ENCODE measurements at places on chromosomes 6 and 20.

GRCh38 chr6:128482642-128483041, 37.8 kb downstream of the PTPRK start:
- no peak for DNase-seq

DNA sequence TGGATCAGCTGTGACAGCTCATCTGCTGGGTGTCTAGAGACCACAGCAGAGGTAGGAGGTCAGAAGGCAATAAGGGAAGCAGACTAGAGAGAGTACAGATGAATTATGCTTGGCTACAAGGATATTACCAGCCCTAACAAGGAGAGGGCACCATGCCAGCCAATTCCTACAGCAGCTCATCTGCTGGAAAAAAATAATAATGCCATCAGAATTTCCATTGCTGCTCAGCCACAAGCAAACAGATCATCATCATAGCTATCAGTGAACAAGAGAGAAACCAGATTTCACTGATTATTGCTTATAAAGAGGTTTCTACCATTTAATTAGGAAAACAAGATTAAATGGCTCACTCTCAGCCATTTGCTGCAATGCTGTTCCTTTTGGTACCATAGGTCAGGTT, 66.5 kb downstream of the PSMG4 start:
- peak; percentile 32 for DNase-seq

DNA sequence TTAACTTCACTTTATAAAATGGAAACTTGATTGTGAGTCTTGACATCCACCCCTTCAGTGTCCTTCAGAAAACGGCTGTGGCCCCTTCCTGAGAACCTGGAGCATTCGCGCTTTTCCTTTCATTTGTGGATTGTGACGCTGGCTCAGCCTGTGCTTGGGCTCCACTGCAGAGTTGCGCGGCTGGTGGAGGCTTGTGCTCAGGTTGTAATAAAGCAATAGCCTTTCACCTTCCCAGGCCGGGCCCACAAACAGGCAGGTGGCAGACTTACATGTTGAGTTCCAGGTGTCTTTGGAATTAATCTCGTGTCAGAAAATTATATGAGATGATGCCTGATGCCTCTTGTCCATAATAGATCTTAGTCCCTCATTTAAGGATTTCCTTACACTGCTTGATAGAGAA, 199.9 kb downstream of the CDH4 start:
- no peak for DNase-seq

GRCh38 chr6:72977114-72977513, 248.2 kb downstream of the KHDC1L start:
- DNase-seq, result no peak

GRCh38 chr20:63254606-63255384, 532 bp upstream of the NKAIN4 start:
- DNase-seq, result no peak

- no peak for DNase-seq
Measured at GRCh38 chr6:42236030-42236429, 18.4 kb upstream of the MRPS10 start.

- DNase-seq, result no peak
Measured at GRCh38 chr6:37303891-37304503, 46.1 kb upstream of the TMEM217 start.

DNA sequence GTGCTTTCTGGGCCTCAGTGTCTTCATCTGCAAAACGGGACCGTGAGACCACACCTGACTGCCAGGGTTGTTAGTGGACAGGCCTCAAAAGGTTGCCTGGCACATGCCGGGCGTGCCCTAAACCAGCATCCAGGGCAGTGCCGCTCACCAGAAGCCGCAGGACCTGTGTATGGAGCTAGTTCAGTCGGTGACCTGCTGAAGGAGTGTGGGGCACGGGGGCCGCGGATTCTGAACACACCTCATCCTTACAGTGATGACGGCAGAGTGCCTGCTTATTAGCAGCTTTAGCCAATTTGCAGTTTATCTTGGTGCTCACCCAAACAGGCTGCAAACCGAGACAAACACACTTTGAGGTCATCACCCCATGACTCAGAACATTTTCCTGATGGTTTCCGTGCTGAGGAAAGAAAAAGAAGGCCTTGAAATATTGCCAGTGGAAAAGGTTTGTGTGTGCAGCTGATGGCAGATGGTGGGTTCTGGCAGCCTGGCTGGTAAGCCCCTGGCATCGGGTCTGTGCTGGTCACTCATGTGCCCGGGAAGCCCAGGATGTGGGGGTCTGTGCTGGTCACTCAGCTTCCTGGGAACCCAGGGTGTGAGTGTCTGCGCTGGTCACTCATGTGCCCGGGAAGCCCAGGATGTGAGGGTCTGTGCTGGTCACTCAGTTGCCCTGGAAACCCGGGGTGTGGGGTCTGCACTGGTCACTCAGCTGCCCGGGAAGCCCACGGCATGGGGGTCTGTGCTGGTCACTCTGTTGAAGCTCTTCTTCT, 153.8 kb downstream of the ERMARD start:
- DNase-seq, result peak; percentile 77

- no peak for DNase-seq
Measured at GRCh38 chr6:159193923-159194322, 24.7 kb downstream of the FNDC1 start.

GRCh38 chr6:65505736-65506135, 201.3 kb downstream of the EYS start:
- no peak for DNase-seq

DNA sequence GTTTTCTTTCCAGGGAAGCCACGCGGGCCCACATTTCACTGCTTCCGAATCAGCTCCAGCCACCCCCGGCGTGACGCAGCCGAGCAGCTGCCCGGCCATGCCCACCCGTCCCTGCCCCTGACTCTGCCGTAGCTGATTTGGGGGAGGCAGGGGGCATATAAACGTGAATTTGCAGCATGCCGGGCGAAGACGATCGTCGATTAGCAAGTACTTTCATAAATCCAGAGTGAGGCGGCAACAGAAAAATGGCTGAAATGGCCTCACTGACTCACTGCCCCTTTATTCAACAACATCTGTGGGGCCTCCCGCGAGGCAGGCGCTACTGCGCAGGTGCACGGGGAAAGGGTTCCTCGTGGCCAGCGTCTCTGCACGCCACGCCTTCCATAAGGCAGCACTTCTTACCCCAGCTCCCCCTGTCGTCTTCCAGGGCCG, 118.0 kb downstream of the DLL1 start:
- no peak for DNase-seq

GRCh38 chr6:41283600-41283999, 2.9 kb downstream of the TREM1 start:
- no peak for DNase-seq

DNA sequence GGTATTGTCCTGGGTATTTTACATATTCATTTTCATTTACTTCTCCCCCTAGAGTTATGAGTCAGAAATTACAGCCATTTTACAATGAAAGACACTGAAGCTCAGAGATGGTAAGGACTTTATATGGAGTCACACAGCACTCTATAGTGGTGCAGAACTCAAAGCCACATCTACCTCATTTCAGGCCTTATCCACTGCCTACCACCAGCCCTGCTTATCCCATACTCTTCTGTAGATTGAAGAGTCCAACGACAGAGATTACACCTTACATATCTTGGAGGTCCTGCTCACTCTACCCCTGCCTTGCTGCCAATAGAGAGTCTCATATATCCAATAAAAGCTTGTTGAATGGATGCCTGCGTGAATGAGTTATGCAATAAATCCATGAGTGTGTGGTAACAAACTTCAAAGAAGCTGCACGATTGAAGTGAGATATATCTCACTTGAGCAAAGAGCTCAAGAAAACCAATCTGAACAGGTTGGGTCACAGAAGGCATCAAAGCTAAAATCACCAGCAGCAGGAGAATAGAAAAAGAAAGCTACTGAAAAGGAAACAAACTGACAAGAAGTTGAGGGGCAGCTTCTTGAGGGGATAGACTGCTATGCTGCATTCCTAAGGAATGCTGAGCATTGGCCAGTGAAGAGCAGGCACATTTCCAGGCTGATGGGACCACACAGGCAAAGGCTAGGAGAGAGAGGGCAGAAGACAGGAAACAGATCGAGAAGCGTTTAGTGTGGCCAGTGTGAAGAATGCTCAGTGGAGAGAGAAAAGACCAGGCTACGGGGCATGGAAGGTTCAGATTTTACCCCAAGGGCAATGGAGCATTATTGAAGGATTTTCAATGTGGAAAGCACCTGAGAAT, 585.6 kb downstream of the DHX35 start:
- DNase-seq, result no peak

DNA sequence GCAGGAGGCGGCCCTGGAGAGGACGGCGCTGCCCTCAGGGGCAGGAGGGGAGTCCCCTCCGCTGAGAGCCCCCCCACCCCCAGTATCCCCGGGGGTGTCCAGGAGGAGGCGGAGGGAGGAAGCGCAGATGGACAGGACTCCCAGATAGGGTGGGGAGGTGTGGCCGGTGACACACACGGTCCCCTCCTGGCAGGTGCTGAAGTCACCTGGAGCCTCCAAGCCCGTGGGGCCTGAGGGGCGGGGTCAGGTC, 1.4 kb downstream of the STMN3 start:
- no peak for DNase-seq

DNA sequence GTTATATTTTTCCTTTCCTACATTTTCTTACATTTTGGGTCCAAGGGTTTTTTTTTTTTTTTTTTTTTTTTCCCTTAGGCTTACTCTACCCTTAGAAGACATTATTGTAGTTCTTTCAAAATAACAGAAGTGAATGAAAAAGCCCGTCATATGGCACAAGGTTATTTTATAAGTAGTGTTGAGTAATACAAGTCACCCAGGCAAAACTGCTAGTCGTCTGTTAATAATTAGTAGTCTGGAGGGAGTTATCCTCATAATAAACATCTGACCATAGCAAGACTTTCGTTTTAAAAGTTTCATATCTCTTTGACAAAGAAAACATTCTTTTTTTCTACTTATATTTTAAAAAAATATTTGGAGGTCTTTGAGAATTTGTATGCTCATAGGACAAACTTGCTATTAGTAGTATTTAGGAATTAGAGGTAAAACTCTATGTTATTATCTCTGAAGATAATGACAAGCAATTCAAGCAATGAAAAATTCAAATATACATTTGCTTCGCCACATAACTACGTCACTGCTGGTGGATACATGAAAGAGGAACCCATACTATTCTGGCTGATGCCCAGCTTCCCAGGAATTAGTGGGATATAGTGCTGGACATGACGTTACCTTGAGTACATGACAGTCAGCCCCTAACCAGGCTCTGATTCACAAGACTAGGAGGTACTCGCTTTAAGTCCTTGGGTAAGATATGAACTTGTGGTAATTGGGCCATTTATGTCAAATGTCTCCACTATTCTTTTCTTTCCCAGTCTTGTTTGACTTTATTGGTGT, 532.8 kb downstream of the GRIK2 start:
- DNase-seq, result peak; percentile 9

DNA sequence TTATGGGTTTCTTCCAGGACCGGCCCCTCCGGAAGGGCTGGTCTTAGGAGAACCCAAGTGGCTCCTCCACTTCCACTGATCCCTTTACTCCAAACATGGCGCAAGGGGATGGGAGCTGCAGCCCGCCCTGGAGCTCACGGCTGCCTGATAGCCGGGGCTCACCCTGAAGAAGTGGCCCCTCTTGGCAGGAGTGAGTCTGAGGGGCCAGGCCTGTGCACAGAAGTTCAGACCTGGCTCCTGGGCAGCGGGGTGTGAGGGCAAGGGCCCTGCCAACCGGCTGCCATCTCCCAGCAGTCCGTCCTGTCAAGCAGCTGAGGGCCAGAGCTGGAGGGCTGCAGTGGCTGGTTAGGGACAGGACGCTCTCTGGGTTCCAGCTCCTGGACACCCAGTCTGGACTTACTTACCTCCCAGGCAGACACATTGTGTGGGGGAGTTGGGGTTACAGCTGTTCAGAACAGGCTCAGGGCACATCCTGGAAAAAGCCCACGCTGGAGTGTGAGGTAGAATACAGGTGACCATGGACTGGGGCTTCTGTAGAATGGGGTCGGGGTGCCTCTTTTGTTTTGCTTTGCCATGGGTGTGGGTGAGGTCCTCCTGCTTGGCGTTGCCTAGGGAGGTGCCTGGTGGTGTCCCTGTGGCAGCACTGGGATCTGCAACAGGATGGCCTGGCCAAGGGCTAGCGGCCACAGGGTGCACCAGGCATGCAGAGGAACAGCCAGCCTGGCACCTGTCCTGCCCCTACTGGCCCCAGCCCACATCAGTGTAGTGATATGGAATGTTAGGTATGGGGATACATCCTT, 88.4 kb downstream of the ASXL1 start:
- no peak for DNase-seq

- no peak for DNase-seq
Measured at GRCh38 chr6:34571388-34571787, 15.3 kb upstream of the SPDEF start.

- no peak for DNase-seq
Measured at GRCh38 chr6:36241728-36242127, 28.1 kb upstream of the PNPLA1 start.

DNA sequence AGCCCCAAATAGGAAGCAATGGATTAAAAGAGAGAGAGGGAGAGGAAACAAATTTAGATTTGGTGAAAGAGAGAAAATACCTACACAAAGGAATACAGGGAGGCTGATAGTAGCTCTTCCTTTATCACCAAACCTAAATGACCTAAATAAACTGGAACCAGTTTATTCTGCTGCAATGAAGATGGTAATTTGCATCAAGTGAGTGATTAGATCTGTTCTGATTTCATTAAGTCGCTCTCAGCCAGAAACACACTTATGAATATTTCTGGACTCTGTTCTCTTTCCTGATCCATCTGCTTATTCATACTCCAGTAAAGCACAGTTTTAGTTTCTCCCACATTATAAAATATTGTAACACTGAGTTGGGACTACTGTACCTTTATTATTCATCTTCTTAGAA, 83.4 kb upstream of the BMP5 start:
- DNase-seq, result no peak
